Omental fat pad (tissue), 4 donors: ENCODE measurements at places on chromosomes 12 and 14. TPM values are rescaled to one million over a fixed set of nuclear protein-coding genes. Genes with fewer than 3 reads are reported as not detected.

Gene FZD10
- 3.8 TPM for total RNA-seq

Gene SIX6
- total RNA-seq = not detected

Gene FBXO34
- total RNA-seq = 17.3 TPM

Gene NTS
- 0.46 TPM for total RNA-seq

Gene PLXNC1
- 42.7 TPM for total RNA-seq

Gene PIWIL1
- 0.79 TPM for total RNA-seq

Gene P3H3
- total RNA-seq = 13.6 TPM

Gene IRAK3
- total RNA-seq = 88.8 TPM

Gene TOMM20L
- not detected for total RNA-seq

Gene CARMIL3
- 0.32 TPM for total RNA-seq

Gene MEG3
- 121 TPM for total RNA-seq

Gene KRT80
- total RNA-seq = 0.37 TPM

Gene TAS2R9
- total RNA-seq = not detected

Gene PDE3A
- 18.6 TPM for total RNA-seq

Gene CLECL1
- not detected for total RNA-seq

Gene MYO1H
- total RNA-seq = not detected

Gene KIF26A
- total RNA-seq = 0.74 TPM

Gene PARPBP
- 1.1 TPM for total RNA-seq

Gene FIGNL2
- total RNA-seq = 0.24 TPM

Gene KRT77
- total RNA-seq = not detected

Gene RIN3
- 36.3 TPM for total RNA-seq

Gene TAS2R46
- total RNA-seq = 1.5 TPM

Gene CALM1
- 286 TPM for total RNA-seq

Gene PSMD9
- 48.7 TPM for total RNA-seq

Gene GARIN6
- total RNA-seq = not detected

Gene FGD6
- total RNA-seq = 7.1 TPM

Gene CPNE6
- total RNA-seq = not detected

Gene SERPINA10
- total RNA-seq = not detected

Gene HOXC6
- total RNA-seq = 0.24 TPM

Gene SPIC
- total RNA-seq = not detected

Gene ABCD2
- 11.6 TPM for total RNA-seq

Gene GPRC5D
- total RNA-seq = not detected

Gene SSTR1
- 0.74 TPM for total RNA-seq

Gene LPAR5
- total RNA-seq = 2.5 TPM

Gene NKX2-1
- not detected for total RNA-seq

Gene SIX1
- 0.72 TPM for total RNA-seq

Gene GNPNAT1
- 14.8 TPM for total RNA-seq

Gene CLEC1B
- not detected for total RNA-seq

Gene CMAS
- 15.4 TPM for total RNA-seq

Gene PRB2
- total RNA-seq = not detected

Gene PTHLH
- not detected for total RNA-seq

Gene TC2N
- 44.4 TPM for total RNA-seq

Gene PTCSC3
- not detected for total RNA-seq

Gene KRT3
- not detected for total RNA-seq

Gene A2ML1
- total RNA-seq = not detected

Gene GPR137C
- 0.25 TPM for total RNA-seq
